Chondrocyte (in vitro differentiated cells): ENCODE measurements at places on chromosomes 12 and 14. TPM values are rescaled to one million over a fixed set of nuclear protein-coding genes. Genes with fewer than 3 reads are reported as not detected.

- no peak for DNase-seq
These were observed 132.3 kb downstream of the SNAPC1 start for GRCh38 chr14:61894452-61895077.

DNA sequence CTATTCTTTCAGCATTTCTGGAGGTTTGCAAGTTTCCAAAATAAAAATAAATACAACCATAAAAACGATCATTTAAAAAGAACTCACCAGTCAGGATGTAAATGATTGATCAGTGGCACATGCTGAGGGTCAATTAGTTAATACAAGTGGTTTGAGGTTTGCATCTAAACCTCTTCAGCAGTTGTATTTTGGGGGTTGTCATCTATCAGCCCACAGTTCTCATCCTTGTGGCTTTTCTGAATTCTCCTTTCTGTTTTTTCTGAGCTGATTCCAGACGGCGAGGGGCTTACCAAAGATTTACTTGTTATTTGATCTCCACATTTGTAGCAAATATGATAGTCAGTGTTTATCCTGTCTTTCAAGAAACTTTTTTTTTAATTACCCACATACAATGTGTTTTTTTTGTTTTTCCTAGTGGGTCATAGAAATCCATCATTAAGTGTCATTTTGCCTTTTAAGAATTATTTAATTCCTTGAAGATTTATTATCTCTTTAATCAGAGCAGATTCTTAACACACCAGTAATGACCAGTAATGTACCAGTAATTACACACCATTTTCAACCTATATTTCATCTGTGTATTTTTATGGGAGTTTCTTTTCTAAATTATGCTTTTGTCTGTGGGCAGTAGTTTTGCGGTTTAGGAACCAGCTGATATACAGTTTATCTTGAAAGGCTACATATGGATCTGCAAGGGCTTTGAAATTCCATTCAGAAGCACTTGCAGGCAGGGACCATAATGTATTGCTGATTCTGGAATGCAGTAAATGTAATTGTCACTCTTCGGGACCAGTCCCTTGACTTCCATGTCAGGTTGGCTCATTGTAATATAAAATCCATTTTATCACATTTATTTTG is 56.3 kb upstream of the DAAM1 start:
- no peak for DNase-seq

Gene PRICKLE1
- 30.3 to 62.8 TPM (median 32.0 TPM) in 3 replicates for total RNA-seq

Gene PPFIBP1
- total RNA-seq, result 83.6 to 87.6 TPM (median 85.0 TPM) in 3 replicates

Gene ENDOU
- total RNA-seq, result not detected in 3 replicates
